ENCODE measurements at places on chromosomes 4 and X. TPM values are rescaled to one million over a fixed set of nuclear protein-coding genes. Genes with fewer than 3 reads are reported as not detected.

- DNase-seq, result no peak
Observed at GRCh38 chr4:173424899-173425805, 26.2 kb upstream of the SCRG1 start.

GRCh38 chr4:31045724-31046318 lies 325.7 kb downstream of the PCDH7 start:
- peak; percentile 37 for DNase-seq

DNA sequence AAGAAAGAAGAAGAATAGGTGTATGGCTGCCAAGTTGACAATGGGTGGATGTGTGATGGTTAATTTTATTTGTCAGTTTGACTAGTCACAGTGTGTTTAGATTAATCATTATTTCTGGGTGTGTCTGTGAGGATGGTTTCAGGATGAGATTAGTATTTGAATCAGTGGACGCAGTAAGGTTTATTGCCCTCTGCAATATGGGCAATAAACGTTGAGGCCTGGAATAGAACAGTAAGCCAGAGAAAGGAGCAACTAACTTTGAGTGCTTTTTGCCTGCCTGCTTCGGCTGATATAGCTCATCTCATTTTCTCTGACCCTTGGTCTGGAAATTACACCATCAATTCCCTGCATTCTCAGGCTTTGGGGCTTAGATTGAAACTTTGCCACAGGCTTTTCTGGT lies 140.8 kb upstream of the SPANXN4 start:
- no peak for DNase-seq

DNA sequence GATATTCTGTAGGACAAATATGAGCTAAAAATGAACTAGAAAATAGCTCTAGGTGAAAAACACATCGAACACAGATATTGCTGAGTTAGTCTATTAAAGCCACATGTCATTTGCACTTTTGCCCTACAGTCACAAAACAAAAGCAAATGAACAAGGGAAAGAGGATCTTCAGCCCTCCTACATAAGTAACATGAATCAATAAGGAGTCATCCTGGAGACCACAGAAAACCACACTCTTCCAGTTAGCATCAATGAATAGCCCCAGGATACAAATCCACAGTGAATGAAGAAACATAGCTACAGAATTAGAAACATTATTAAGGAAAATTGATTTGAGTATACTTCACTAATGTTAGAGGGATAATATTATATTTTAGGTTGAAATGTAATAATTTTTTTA lies 311.4 kb downstream of the MAPK10 start:
- DNase-seq, result no peak

ARHGAP24 gene
- 26.3 TPM for total RNA-seq

CHST7 gene
- total RNA-seq, result 61.7 TPM

GRCh38 chr4:7336732-7337131 lies 98.0 kb downstream of the PSAPL1 start:
- DNase-seq, result no peak

GRCh38 chr4:103719105-103719829 lies 518 bp downstream of the TACR3 start:
- no peak for DNase-seq

ARHGAP36 gene
- total RNA-seq, result not detected

DNA sequence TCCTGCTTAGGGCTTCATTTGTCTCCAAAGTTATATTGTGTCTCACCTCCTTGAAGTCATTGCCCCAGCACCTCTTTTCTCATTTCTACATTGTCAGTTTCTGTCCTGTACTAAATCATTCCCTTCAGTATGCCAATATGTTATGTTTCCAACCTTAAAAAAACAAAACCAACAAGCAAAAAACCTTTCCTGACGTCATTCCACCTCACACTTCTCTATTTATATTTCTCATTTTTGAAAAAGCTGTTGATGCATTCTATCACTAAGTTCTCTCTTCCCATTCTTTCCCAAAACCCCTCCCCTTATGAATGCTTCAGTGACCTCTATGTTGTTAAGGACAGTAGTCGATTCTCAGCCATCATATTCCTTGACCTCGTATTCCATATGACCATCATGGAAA lies 98.7 kb upstream of the ARHGAP24 start:
- DNase-seq, result no peak

SPANXD gene
- total RNA-seq, result not detected

GRCh38 chr4:133865612-133866327 lies 335.8 kb downstream of the PABPC4L start:
- DNase-seq, result no peak

DNA sequence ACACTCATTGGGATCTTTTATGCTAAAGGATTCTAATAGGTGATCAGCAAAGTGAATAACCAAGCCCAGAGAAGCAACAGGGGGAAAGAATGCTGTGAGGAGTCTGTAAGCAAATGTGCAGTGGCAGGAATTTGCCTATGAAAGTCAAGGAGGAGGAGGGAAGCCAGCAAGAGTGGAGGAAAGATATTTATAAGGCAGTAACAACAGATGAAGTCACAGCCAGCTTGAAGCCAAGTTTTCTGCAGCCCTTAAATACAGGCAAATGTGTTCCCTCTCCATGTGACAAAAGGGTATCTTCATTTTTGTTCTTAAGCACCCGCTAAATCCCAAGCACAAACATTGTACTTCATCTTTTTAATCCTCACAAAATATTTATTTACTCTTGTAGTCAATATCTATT lies 275.0 kb upstream of the CLNK start:
- no peak for DNase-seq

IL21 gene
- not detected for total RNA-seq

DNA sequence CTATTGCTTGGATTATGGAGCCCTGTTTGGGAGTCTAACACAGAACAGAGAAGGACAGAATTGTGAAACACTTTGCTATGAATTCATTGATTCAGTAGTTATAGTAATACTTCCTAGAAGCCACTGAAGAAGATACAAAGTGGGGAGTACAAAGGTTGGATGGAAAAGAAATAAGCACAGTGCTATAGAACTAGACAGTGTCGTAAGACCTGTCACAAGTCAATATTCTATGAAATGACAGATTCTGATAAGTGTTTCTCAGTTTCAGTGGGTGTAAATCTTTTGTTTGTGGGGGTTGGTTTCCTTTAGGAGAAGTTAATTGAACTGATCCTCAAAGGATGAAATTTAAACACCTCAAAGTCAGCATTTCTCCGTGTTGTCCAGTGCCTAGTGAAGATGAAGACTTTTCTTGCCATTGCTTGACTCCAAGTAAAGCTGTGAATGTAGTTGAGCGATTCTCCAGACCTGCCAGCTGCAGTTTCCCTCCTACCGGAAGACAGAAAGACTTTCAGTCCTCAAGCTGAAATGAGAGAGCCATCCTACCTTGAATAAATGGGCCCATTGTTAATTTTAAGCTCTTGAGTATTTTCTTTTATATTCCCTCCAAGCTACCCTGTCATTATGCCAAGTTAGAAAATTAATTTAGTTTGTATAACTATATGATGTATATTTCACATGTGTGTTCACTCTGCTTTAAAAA lies 7.9 kb downstream of the PDLIM5 start:
- DNase-seq, result no peak

- DNase-seq, result no peak
Observed at GRCh38 chr4:26884486-26884988, 23.9 kb downstream of the STIM2 start.

GRCh38 chr4:7070729-7071511 lies 3.1 kb upstream of the GRPEL1 start:
- DNase-seq, result peak; percentile 60

GRCh38 chrX:107851215-107851614 lies 25.5 kb downstream of the MID2 start:
- DNase-seq, result no peak

DNA sequence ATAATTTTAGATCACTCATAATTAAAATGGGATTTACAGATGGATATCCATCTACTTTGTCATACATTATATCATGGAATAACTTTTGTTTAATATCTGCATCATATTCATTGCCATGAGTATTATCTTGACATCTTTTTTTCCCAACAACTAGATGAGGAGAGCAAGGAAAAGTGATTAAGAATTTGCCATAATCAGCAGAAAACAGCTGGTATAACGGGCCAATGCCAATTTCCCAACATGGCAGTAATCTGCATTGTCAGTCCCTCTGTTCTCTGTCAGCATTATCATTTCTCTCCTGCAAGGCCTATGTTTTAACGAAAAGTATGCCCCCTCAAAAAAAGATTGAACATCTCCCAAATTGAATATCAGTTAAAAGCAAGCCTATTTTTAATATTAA lies 314.0 kb downstream of the FRMPD4 start:
- DNase-seq, result no peak

GRCh38 chr4:141807103-141807891 lies 170.9 kb downstream of the IL15 start:
- no peak for DNase-seq

DNA sequence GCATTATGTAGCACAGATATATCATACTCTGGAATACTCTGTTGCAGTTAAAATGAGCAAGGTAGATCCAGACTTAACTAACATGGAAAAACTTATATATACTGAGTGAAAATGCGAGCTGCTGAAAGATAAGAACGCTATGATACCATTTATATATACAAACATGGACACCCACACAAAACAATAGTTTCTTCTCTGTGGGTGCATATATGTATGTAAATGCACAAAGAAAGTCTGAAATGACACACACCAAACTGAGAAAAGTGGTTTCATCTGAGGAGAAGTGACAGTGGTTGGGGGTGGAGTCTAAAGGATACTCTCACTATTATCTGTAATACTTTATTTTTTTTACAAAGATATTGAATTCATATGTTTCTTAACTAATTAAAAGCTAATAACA lies 12.2 kb upstream of the FGF2 start:
- DNase-seq, result no peak

DIPK2B gene
- 57.9 TPM for total RNA-seq

GRCh38 chr4:60133375-60133774 lies 1066.8 kb upstream of the ADGRL3 start:
- no peak for DNase-seq

MAGEA9B gene
- total RNA-seq, result not detected

- no peak for DNase-seq
Observed at GRCh38 chr4:10565166-10565780, 108.0 kb upstream of the ZNF518B start.

FANCB gene
- 1.8 TPM for total RNA-seq

SLIT2 gene
- 0.13 TPM for total RNA-seq

KIAA1210 gene
- not detected for total RNA-seq
